ENCODE measurements at places on chromosomes 4 and X.

GRCh38 chr4:15783676-15784075 lies 5.5 kb downstream of the CD38 start:
- no peak for DNase-seq

- DNase-seq, result no peak
Observed at GRCh38 chr4:107319386-107319785, 283.3 kb upstream of the DKK2 start.

DNA sequence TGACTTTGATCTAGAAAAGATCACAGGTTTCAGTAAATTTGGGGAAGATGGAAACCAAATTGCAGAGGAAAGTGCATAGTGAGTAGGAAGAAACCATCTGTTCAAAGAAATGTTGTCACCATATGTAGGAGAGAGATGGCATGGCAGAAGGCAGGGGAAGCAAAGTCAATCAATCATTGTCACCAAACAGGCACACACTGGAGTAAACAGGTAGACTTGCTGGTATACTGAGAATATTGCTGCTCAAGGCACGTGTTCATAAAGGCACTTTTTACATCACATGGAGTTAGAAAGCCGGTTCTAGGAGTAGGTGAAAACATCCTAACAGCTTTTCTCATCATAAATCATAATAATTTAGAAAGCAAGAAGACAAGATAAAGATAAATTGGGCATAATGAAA lies 550.5 kb upstream of the FAT1 start:
- no peak for DNase-seq

DNA sequence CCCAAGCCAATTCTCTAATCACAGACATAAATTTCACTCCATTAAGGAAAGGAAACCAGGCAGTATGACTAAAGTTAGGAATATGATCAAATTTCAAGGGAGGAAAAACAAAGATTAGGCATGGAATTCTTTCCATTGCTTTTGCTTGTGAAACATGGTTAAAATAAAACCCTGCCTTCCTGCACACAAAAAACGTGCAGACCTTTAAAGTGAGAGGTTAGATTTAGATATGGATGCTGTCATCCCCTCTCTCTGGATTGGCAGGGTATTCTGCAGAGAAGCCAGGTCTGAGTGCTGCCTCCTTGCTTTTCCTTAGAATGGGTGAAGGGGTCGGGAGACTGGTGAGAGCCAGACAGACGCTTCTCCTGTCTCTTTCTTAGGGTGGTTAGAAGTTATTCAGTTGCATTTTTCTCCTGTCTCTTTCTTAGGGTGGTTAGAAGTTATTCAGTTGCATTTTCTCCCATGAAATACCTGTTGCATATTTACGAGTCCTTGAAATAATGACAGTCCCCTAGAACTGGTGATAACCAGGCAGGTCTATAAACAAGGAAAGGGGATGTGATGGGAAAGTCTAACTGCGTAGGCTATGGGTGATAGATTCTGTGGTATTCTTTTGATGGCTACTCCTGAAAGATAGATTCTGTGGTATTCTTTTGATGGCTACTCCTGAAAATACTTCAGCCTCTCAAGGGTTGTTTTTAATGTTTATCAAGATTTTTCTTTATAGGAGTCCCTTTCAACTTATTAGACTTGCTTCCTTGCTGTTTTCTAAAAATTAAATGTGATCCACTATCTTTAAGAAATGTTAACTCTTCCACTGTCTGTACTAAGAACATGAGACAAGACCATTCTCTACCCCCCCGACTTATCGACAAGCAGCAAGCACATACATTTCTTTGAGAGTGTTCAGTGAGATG lies 163.6 kb downstream of the SPRY1 start:
- no peak for DNase-seq

GRCh38 chr4:185502386-185502785 lies 30.9 kb upstream of the CCDC110 start:
- DNase-seq, result no peak

- no peak for DNase-seq
Observed at GRCh38 chr4:22670956-22671355, 21.8 kb upstream of the GBA3 start.

- DNase-seq, result no peak
Observed at GRCh38 chr4:106126062-106126461, 189.9 kb downstream of the TBCK start.

DNA sequence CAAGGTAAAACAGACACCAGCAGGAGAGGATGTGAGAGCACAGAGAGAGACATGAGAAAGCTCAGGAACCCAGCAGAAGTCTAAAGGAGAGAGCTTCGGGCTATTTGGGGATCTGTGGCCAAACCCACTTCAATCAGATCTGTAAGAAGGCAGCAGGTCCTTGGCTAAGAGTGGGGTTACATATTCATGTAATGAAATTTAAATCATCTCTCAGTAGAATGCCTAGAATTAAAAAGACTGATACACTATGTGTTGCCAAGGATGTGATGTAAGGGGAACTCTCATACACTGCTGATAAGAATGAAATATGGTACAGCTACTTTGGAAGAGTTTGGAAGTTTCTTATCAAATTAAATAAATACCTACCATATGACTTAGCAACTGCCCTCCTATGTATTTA lies 35.8 kb downstream of the PDE5A start:
- DNase-seq, result no peak

DNA sequence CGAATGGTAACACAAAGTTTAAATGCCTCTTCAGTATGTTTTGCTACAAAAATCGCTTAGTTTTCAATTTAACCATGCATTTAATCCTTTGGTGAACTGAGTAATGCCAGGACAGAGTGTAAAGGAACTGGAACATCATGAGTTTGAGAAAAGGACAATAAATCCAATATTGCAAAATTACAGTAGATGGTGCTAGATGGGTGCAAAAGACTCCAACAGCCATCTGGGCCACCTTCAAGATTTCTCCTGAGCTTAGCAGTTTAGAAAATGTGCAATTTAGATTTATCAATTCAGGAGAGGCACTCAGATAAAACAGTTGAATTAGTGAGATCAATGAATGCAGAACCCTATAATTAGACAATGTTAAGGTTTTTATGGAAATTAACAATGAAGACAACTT lies 33.2 kb upstream of the MID1IP1 start:
- DNase-seq, result no peak

DNA sequence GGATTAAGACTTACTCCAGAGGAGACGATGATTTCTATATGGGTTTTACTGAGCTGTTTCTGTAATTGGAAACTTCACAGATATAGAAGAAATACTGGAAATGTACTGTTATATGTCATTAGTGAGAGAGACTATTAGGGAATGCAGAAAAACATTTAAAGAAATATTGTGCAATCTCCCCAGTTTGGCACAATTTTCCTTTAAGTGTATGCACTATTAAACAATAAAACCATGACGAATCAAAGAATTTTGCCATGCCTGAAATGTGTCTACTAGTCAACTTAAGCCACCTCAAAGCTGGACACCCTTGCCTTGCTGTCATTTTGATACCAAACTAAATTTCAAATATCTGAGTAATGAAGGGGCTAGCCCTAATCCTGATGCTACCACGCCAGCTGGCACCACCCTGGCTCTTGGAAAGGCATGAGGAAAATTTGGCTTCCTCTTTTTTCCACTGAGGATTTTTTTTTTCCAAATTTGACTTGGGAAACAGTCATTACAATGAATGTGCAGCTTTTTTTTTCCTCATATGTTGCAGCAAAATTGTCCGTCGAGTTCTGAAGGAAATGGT lies 36.1 kb downstream of the MTTP start:
- DNase-seq, result no peak

- no peak for DNase-seq
Observed at GRCh38 chr4:84401701-84402306, 97.3 kb downstream of the NKX6-1 start.

DNA sequence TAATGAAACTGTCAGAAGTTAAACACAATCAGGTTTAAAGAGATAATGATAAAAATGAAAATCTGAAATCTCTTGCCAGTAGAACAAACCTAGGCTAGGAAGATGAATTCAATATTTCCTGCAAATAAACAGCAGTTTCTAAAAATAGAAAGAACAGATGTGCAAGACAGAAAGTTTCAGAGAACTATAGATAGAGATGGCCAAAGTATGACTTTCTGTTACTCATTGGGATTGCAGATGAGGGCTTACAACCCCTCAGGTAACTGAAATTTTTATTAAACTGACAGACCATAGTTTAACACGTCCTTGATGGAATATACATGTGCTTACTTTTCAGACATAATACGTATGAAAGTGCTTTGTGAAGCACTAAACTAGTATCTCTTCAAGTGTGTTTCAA lies 82.3 kb upstream of the PPARGC1A start:
- no peak for DNase-seq

GRCh38 chr4:53704329-53704728 lies 113.0 kb upstream of the LNX1 start:
- DNase-seq, result no peak

DNA sequence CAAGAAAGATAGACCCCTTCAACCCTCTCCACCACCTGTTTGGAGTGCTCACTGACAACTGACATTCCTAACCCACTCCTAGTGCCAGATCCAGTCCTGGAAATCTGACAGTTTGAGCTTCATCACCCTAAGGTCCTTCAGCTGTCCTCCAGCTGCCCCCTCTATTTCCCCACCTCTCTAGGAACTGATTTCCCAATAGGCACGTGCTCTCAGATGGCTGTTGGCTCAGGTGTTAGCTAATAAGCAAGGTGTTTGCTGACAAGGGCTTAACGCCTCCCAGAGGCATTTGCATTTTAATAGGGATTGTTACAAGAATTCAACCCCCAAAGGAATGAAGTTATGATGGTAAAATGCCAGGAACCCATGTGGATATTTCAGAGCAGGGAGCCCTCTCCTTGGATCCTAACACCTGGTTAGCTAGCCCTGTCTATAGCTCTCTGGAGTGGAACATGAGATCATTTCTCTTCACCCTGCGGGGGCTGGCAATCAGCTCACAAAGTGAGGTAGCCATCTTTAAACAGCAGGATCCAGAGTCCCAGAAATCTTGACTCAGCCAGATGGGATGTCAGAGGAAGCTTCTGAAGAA lies 348.5 kb upstream of the SFRP2 start:
- DNase-seq, result no peak

DNA sequence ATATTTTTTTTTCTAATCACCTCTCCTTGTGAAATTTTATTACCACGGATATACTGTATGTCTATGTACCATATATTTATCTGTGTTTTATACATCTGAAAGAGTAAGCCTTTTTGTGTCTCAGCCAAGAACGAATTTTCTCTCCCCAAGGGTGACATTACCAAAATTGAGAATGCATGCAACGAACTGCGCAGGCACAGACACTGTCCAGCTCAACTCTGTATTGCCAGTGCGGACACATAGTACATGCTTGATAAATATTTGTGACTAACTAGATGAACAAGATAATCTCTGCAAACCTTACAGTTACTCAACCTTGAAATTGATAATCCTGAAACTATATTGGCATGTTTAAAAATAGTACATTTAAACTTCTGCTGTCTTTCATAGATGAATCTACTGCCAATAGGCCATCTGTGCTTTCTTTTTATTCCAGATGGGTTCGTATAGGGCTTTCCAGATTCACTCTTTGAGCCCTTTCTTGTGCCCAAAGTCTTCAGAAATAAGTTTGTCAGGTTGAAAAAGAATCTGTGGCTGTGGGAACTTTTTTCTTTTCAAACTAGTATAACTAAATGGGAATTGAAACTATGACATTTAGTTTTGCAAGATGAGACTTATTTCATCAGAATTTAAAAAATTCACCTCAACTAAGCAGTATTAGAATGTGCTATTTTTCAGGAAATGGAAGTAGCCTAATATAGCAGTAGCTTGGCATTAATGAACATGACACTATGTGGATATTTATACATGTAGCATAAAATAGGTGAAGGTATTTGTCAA lies 38.9 kb downstream of the DTHD1 start:
- DNase-seq, result no peak

DNA sequence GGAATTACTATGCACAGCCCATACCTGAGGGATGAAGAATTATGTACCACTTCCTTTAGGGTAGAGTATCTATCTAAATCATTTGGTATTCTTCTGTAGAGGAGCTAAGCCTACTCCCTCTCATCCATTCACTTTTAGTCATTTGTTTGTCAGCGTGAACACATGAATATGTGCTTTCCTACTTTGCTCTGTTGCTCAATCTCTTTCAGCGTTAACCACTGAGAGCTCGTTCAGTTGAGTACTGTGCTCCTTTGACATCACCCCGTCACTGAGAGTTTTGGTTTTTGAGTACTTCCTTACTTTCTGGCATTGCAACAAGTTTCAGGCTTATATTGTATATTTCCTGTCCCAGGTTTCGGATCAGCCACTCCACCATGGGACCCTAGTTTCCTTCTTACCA lies 700.6 kb downstream of the NLGN4X start:
- DNase-seq, result no peak

GRCh38 chr4:96845819-96846218 lies 1005.9 kb downstream of the PDHA2 start:
- no peak for DNase-seq

DNA sequence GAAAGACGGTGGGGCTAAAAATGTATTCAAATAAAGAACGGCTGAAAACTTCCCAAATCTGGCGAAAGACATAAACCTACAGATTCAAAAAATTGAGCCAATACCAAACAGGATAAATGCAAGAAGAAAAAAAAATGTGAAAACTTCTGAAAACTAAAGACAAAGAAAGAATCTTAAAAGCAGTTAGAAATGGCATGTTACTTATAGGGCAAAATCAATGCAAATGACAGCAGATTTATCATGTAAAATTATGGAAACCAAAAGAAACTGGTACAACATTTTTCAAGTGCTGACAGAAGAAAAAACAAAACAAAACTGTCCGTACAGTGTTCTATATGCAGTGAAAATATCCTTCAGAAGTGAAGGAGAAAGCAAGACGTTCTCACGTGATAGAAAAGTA lies 239.0 kb downstream of the PDGFC start:
- DNase-seq, result no peak

GRCh38 chrX:135698924-135699323 lies 14.5 kb upstream of the CT45A1 start:
- DNase-seq, result no peak

GRCh38 chr4:151912632-151913031 lies 151.8 kb upstream of the GATB start:
- DNase-seq, result no peak

DNA sequence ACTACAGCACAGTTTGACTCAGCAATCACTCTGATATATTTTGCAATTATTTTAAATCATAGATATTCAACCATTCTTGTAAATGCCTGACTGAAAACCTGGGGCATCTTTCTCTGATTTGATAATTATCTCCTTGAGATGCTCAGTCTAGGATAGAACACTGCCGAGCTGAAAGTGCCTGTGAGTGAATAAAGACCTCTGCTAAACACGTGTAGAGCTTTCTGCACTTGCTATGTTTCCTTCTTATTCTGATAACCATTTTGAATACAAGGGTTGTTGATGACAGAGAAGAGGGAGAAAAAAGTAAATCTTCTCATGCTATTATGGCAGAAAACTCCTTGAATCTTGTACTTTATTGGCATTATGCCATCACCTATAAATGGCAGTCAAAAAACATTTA lies 1843.4 kb upstream of the IGFBP7 start:
- no peak for DNase-seq

- DNase-seq, result no peak
Observed at GRCh38 chr4:15234856-15235126, 193.0 kb upstream of the C1QTNF7 start.

- DNase-seq, result no peak
Observed at GRCh38 chr4:5996641-5997040, 21.6 kb downstream of the C4orf50 start.

- DNase-seq, result no peak
Observed at GRCh38 chrX:10484683-10485247, 135.6 kb downstream of the MID1 start.

- no peak for DNase-seq
Observed at GRCh38 chr4:145546175-145546915, 64.7 kb downstream of the SMAD1 start.

All from activated T-helper 1 cell treated with anti-CD3 and anti-CD28 coated beads, Interleukin-12 subunit alpha, Interleukin-12 subunit beta, Interleukin-2, Interleukin-4 antibody, amounts not matched to agents 30 ng/mL and 10 ng/mL and 1 ng/mL, durations not matched to agents 14 hours and 24 hours and 36 hours (primary cell).